ENCODE measurements at places on chromosomes 3 and 15. TPM values are rescaled to one million over a fixed set of nuclear protein-coding genes. Genes with fewer than 3 reads are reported as not detected.

PAK6 gene
- total RNA-seq: not detected

HTR3D gene
- not detected for total RNA-seq

CLRN1 gene
- not detected for total RNA-seq

CXCR6 gene
- total RNA-seq: not detected

TNFSF10 gene
- 0.73 TPM for total RNA-seq

SLITRK3 gene
- total RNA-seq: not detected

KLHL18 gene
- total RNA-seq: 18.0 TPM

IL5RA gene
- not detected for total RNA-seq

MESP2 gene
- 1.1 TPM for total RNA-seq

WDR72 gene
- total RNA-seq: not detected

CAPN3 gene
- total RNA-seq: 1.5 TPM

CD200R1 gene
- not detected for total RNA-seq

ITPKA gene
- total RNA-seq: 1.1 TPM

ATP8B4 gene
- total RNA-seq: 1.4 TPM

AMOTL2 gene
- 25.7 TPM for total RNA-seq

GHSR gene
- total RNA-seq: not detected

PCOLCE2 gene
- 28.0 TPM for total RNA-seq

GXYLT2 gene
- total RNA-seq: 32.6 TPM

CLDN1 gene
- total RNA-seq: 0.20 TPM

SLC12A1 gene
- not detected for total RNA-seq

GOLGA8R gene
- 1.2 TPM for total RNA-seq

GATM gene
- total RNA-seq: 0.98 TPM

ESYT3 gene
- 1.4 TPM for total RNA-seq

LRTM1 gene
- not detected for total RNA-seq

SLC9C1 gene
- under 0.01 TPM for total RNA-seq

AZI2 gene
- 75.1 TPM for total RNA-seq

FBXW12 gene
- total RNA-seq: 0.20 TPM

GP9 gene
- not detected for total RNA-seq

TMEM40 gene
- not detected for total RNA-seq

BNC1 gene
- 14.3 TPM for total RNA-seq

FOXL2NB gene
- total RNA-seq: 0.78 TPM

DOCK3 gene
- 0.20 TPM for total RNA-seq

MUC20 gene
- 1.1 TPM for total RNA-seq

IGSF11 gene
- not detected for total RNA-seq

TRAIP gene
- 6.5 TPM for total RNA-seq

SYNPR gene
- not detected for total RNA-seq

BCL2A1 gene
- 0.20 TPM for total RNA-seq

TRPM7 gene
- total RNA-seq: 54.7 TPM

TM4SF4 gene
- not detected for total RNA-seq

CYP1A2 gene
- total RNA-seq: not detected

KIF7 gene
- total RNA-seq: 8.8 TPM

SEMA3B gene
- total RNA-seq: 0.59 TPM

CLDN16 gene
- total RNA-seq: not detected

FSD2 gene
- total RNA-seq: not detected

GOLGA6B gene
- not detected for total RNA-seq

ADGRG7 gene
- not detected for total RNA-seq

NOX5 gene
- 0.37 TPM for total RNA-seq

C2CD4B gene
- total RNA-seq: not detected

HHATL gene
- total RNA-seq: not detected

SPTBN5 gene
- 0.20 TPM for total RNA-seq

MST1R gene
- total RNA-seq: 0.37 TPM

RBP2 gene
- not detected for total RNA-seq

SLC28A2 gene
- total RNA-seq: not detected

ZMYND10 gene
- 0.20 TPM for total RNA-seq

CFAP100 gene
- not detected for total RNA-seq

Data from subcutaneous preadipocyte (primary cell).